ENCODE measurements at places on chromosomes 7 and 10.

DNA sequence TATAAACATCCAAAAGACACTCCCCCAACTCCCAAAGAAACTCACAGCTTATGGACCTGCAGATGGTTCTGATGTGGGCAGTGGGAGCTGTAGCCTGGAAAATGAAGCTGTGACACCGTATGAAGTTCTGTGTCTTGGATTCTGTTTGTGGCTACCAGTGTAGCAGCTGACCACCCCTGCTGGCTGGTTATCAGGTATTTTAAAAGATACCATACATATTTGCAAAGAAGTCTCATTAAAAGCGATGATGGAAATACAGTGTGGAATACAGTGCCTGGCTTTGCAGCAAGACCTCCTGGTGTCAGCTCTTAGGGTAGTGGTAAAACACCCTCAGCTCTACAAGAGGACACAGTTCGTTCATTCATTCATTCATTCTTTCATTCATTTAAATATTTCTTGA lies 194.3 kb upstream of the PRKCQ start:
- peaks cover 51% of the 10 kb centered on the region for H3K27me3 ChIP-seq
- no peaks in the 10 kb centered on the region for H3K36me3 ChIP-seq
- no peak for DNase-seq
- no peak overlapping the region for H3K27ac ChIP-seq
- H3K4me1 ChIP-seq: no peaks in the 10 kb centered on the region
- no peak overlapping the region for H3K4me3 ChIP-seq

DNA sequence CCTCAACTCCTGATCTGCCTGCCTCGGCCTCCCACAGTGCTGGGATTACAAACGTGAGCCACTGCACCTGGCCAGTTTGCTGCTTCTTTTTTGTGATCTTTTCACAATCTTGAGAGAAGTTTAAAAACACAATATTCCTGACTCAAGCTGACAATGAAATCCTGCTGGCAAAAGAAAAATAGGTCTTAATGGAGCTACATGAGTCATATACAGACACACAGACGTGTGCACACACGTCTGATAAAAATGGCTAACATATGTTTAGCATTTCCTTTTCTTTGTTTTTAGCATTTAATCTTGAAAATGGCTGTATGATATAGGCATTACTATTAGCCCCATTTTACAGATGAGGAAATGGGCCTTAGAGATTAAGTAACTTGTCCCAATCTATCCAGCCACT lies 29.4 kb upstream of the RAB18 start:
- peaks cover 17% of the 10 kb centered on the region for H3K27me3 ChIP-seq
- no peaks in the 10 kb centered on the region for H3K36me3 ChIP-seq
- no peak overlapping the region for H3K27ac ChIP-seq
- no peak for DNase-seq
- H3K4me1 ChIP-seq: no peaks in the 10 kb centered on the region

DNA sequence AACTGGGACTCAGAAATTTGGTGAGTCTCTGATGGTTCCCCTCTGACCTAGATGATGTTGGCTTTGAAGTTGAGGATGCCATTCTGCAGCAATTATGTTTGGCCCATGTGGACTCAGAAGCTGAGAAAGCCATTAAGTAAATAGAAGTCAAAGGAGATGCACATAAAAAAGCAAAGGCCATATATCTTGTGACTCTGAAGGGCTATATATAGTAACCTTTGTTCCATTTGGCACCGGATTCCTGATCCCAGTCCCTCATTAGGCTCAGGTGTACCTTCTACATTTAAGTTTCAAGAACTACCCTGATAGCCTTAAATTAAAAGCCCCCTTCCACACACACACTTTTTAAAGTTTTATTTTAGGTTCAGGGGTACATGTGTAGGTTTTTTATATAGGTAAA lies 50.0 kb upstream of the PDK4 start:
- H3K27me3 ChIP-seq: no peaks in the 10 kb centered on the region
- H3K27ac ChIP-seq: no peak overlapping the region
- no peaks in the 10 kb centered on the region for H3K4me1 ChIP-seq
- no peak overlapping the region for H3K4me3 ChIP-seq
- no peak for DNase-seq

DNA sequence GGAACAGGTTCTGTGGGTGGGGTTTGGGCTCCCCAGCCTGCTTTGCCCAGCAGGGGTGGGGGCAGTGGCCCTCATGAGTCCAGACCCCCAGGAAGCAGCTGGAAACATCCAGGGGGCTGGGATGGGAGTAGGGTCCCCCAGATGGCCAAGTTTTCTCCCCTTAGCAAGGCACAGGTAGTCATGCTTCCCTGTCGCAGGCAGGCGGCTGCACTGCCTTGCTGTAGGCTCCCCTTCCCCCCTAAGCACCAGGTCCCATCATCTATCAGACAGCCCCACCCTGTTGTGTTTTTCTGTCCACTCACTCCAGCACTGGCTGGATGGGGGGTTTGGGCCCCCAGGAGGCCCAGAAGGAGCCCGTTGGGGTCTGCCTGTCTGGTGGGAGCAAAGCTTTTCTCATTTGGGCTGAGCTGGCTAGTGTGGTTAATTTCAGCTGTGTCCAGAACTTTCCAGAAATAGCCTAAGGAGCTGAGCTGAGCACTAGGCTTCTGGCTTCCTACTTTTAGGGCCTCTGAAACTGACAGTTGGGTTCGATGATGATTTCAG lies 7.9 kb downstream of the BRI3 start:
- H3K27me3 ChIP-seq: no peaks in the 10 kb centered on the region
- H3K27ac ChIP-seq: no peak overlapping the region
- H3K4me3 ChIP-seq: no peak overlapping the region
- DNase-seq: no peak

DNA sequence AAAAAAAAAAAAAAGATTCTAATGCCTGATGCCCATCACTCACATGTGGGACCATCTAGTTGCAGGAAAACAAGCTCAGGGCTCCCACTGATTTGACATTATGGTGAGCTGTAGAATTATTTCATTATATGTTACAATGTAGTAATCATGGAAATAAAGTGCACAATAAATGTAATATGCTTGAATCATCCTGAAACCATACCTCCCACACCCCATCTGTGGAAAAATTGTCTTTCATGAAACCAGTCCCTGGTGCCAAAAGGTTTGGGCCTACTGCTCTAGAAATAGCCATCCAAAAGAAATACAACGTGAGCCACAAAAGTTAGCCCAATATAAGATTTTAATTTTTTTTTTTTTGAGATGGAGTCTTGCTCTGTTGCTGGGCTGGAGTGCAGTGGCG lies 265.1 kb downstream of the PRPF18 start:
- H3K27ac ChIP-seq: no peak overlapping the region
- no peaks in the 10 kb centered on the region for H3K36me3 ChIP-seq
- no peak overlapping the region for H3K4me3 ChIP-seq
- peaks cover 6% of the 10 kb centered on the region for H3K4me1 ChIP-seq
- peaks cover 18% of the 10 kb centered on the region for H3K27me3 ChIP-seq

- no peaks in the 10 kb centered on the region for H3K27me3 ChIP-seq
- no peak overlapping the region for H3K27ac ChIP-seq
- no peak overlapping the region for H3K4me3 ChIP-seq
- H3K4me1 ChIP-seq: no peaks in the 10 kb centered on the region
- DNase-seq: no peak
Observed at GRCh38 chr10:92125144-92125543, 165.7 kb downstream of the CPEB3 start.

DNA sequence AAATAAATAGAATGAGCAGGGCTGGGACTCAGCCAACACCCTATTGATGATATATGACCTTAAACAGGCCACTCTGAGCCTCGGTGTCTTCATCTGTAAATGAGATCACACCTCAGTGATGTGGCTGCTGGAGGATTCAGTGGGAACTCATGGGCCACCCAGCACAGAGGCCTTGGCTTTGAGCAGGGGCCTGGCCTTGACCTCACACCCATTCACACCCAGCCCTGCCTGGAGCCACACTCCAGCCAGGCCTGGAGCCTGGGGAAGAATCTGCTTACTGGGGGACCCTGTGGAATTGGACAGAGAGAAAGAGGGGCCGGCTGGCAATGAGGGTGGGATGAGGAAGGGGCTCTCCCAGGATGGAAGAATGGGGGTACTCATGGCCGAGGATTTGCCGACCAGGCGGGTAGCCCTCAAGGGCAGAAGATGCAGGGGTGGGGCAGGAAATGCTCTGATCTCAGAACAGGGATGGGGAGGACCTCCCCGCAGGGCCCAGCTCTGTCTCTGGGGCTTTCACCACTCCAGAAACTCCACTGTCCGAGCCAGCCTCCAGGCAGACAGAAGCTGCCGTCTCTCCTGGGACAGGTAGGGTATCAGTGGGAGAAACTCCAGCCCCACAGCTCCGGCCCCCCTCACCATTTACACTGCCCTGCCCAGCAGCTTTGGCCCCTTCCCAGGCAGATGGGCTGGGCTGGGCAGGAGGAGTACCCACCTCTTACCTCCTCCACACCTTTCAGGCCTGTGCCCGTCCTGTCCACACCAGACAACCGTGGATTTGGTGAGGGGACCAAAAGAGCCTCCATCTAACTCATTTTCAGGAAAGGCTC lies 81.9 kb downstream of the RGS10 start:
- DNase-seq: no peak
- H3K27me3 ChIP-seq: peaks cover 14% of the 10 kb centered on the region
- H3K4me1 ChIP-seq: peaks cover 2% of the 10 kb centered on the region

DNA sequence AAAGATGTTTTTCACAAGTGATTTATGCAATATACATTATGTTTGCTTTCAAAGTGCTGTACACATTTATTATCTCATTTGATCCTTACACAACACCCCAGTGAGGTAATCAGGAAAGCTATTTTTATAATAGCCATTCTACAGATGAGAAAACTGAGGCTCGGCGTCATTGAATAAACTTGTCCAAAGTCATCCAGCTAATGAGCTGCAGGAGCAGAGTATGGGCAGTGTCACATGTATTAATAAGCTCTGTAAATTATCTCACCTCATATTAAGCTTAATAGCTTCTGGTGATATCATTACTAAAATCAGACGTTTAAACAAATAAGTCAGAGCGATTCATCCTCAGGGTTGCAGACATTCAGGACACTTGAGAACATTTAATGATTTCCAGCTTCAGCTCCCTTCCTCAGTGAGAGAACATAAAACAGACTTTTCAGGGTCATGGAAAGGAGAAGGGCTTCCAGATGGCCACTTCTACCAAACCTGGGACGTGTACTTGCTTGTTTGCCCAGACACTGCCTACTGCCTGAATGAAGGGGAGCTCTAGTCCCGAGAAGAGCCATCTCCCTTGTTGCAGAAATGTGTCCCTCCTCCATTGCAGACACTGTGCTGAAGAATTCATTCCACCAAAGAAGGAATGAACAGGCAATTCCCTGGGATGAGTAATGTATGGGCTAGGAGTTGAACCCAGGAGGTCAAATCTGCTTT lies 20.5 kb upstream of the FZD1 start:
- no peak for DNase-seq
- no peak overlapping the region for H3K27ac ChIP-seq
- H3K36me3 ChIP-seq: no peaks in the 10 kb centered on the region
- H3K4me1 ChIP-seq: no peaks in the 10 kb centered on the region

DNA sequence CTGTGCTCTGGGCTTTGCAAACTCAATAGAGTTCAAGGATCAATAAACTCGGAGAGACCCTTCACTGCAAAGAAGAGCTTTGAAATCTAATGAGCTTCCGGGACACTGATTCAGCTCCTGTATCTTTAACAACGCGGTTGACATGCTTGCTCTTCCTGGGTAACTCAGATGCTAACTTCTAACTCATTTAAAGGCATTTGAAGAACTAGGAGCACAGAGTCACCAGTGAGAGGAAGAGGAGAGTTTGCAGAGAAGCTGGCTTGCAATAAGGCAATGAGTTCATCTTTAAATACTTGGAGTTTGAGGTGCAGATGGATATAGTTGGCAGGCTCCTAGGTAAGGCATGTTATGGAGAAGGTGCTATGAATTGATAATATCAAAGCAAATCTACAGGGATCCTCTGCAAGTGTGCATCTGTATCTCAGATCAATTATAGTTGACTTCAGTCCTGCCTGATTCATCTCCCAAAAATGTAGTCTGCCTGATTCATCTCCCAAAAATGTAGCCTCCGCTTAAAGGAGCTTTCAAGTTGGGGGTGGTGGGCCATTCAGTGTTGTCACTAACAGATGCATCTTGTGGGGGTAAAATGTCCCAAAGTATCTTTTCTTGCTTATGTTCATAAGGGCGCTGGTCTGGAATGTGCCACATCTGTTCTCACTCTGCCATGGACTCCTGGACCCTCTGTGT lies 182.5 kb upstream of the PRSS58 start:
- no peak for DNase-seq
- H3K4me1 ChIP-seq: peaks cover 56% of the 10 kb centered on the region
- no peak overlapping the region for H3K4me3 ChIP-seq
- no peak overlapping the region for H3K27ac ChIP-seq

DNA sequence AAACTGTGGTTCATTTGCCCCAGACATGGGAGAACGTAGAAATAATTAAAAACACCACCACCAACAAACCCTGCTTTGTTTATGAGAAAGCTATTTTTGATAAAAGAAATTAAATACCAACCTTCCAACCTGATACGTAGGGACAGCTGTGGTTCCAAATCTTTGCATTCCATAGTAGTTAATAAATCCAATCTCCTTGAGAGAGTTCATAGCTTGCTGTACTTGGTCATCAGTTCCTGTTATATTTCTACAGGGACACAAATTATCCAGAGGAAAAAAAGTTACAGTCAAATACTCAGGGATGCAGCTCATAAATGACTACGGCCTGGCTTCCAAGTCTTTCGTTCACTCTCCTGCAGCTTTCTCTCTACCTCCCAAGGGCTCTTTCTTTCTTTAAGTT lies 41.1 kb downstream of the PUS7 start:
- H3K4me1 ChIP-seq: no peaks in the 10 kb centered on the region
- H3K4me3 ChIP-seq: no peak overlapping the region

GRCh38 chr10:25493122-25493893 lies 318.5 kb downstream of the GPR158 start:
- H3K27me3 ChIP-seq: no peaks in the 10 kb centered on the region
- H3K27ac ChIP-seq: no peak overlapping the region
- H3K36me3 ChIP-seq: no peaks in the 10 kb centered on the region
- DNase-seq: no peak
- no peak overlapping the region for H3K4me3 ChIP-seq

- H3K27me3 ChIP-seq: peaks cover 11% of the 10 kb centered on the region
- H3K4me3 ChIP-seq: no peak overlapping the region
- no peak overlapping the region for H3K27ac ChIP-seq
Observed at GRCh38 chr10:130022511-130023299, 58.6 kb upstream of the EBF3 start.

GRCh38 chr10:127117125-127117524 lies 79.3 kb downstream of the INSYN2A start:
- H3K27me3 ChIP-seq: no peaks in the 10 kb centered on the region
- peak; percentile 60 for DNase-seq
- H3K4me3 ChIP-seq: no peak overlapping the region
- H3K27ac ChIP-seq: no peak overlapping the region
